ENCODE measurements at places on chromosomes 13 and 19. TPM values are rescaled to one million over a fixed set of nuclear protein-coding genes. Genes with fewer than 3 reads are reported as not detected.

DNA sequence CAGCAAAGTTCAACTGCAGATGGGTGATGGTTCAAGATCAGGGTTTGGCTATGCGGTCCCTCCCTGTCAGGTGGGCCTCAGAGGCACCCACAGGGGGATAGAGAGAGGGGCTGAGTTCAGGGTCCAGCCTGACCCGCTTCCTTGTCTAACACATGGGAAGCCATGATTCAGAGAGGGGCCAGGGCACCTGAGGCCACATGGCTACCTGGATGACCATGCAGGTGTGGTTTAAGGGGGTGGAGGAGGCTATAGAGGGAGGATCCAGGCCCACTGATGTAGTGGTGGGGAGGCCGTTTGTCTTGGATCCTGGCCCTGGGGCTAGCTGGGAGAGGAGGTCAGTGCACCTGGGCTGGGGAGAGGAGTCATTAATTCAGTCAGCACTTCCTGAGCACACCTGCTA is 56.7 kb downstream of the ZNF536 start:
- no peaks in the 10 kb centered on the region for H3K4me1 ChIP-seq
- peaks cover 5% of the 10 kb centered on the region for H3K27me3 ChIP-seq
- H3K27ac ChIP-seq = no peak overlapping the region
- no peak overlapping the region for H3K4me3 ChIP-seq
- no peaks in the 10 kb centered on the region for H3K36me3 ChIP-seq

Gene ZNF98
- total RNA-seq = not detected

Gene RAP2A
- 23.1 TPM for total RNA-seq

Gene ZGLP1
- 0.56 TPM for total RNA-seq

DNA sequence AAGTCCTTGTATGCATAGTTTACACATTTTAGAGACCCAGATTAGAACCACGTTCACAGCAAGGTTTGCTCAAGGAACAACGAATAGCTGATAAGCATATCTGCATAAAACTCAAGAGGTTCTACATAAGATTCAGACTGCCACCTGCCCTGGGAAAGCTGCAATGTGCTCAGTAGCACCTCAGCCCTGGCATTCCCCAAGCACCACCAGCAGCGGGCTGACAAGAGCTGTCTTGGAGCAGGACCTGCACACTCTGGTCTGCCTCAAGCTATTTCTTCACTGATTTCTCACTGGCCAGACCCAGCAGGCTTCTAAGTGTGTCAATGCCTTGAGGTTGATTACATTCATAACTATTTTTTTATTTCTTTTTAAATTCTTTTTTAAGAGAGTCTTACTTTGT is 65.8 kb upstream of the UQCRFS1 start:
- no peaks in the 10 kb centered on the region for H3K4me1 ChIP-seq
- no peak for DNase-seq
- H3K36me3 ChIP-seq = no peaks in the 10 kb centered on the region
- H3K27me3 ChIP-seq = no peaks in the 10 kb centered on the region
- no peak overlapping the region for H3K27ac ChIP-seq
- H3K4me3 ChIP-seq = no peak overlapping the region

Gene PIH1D1
- total RNA-seq = 94.9 TPM

DNA sequence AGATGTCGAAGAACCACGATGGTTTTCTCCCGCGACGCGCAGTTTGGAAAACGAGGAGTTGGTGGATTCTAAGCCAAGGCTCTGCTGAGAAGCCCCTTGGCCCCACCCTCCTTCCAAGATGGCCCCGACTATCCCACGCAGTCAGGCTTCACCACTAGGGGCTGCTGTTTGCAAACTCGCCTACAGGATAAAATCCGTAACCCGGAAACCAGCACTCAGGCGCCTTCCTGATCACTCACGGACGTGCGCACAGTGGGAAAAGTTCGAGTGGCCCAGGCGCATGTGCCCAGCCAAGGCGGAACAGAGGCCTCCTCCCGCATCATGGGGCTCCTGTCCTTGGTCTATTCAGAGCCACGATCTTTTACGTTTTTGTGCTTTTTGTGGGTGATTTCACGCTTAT is 19.2 kb upstream of the UQCR11 start:
- no peaks in the 10 kb centered on the region for H3K4me1 ChIP-seq
- peaks cover 29% of the 10 kb centered on the region for H3K36me3 ChIP-seq
- H3K27me3 ChIP-seq = no peaks in the 10 kb centered on the region
- no peak overlapping the region for H3K4me3 ChIP-seq
- DNase-seq = peak; percentile 14
- no peak overlapping the region for H3K27ac ChIP-seq

Gene SBNO2
- total RNA-seq = 5.8 TPM

Measured in HepG2 (cell line).